WTC11 (cell line): ENCODE measurements at places on chromosomes 2 and 18. TPM values are rescaled to one million over a fixed set of nuclear protein-coding genes. Genes with fewer than 3 reads are reported as not detected.

DNA sequence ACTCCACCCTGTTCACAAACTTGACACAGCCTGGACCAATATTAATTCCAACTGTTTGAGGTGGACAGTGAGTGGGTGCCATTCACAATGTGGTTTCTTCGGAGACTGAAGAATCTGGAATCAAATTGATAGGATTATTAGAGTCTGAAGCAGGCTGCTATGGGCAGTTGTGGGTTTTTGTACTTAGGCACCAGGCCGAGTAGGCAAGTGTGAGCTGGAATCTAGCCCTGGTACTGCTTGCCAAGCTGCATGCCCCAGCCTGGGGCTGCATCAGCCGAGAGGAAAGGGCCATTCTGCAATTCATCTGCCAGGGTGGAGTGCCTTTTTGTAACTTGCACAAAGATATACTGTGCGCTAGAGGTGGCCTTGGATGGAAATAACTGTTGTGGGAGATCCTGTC lies 654.7 kb upstream of the FANCL start:
- no peaks in the 10 kb centered on the region for H3K4me1 ChIP-seq
- no peak for DNase-seq
- H3K36me3 ChIP-seq = no peaks in the 10 kb centered on the region

GRCh38 chr2:24915175-24915574 lies 4.9 kb downstream of the ADCY3 start:
- H3K4me1 ChIP-seq = peaks cover 24% of the 10 kb centered on the region
- H3K4me3 ChIP-seq = no peak overlapping the region
- DNase-seq = no peak
- H3K36me3 ChIP-seq = peaks cover 16% of the 10 kb centered on the region
- no peak overlapping the region for H3K27ac ChIP-seq

The AQP12B gene
- total RNA-seq = not detected in 3 replicates

- H3K27me3 ChIP-seq = no peaks in the 10 kb centered on the region; the same call in 1 of the 2 replicates
- H3K4me1 ChIP-seq = peaks cover 12% of the 10 kb centered on the region
- DNase-seq = no peak
- H3K36me3 ChIP-seq = no peaks in the 10 kb centered on the region
- H3K27ac ChIP-seq = no peak overlapping the region
- no peak overlapping the region for H3K4me3 ChIP-seq
Observed at GRCh38 chr2:172953970-172954852, 121.4 kb upstream of the MAP3K20 start.

DNA sequence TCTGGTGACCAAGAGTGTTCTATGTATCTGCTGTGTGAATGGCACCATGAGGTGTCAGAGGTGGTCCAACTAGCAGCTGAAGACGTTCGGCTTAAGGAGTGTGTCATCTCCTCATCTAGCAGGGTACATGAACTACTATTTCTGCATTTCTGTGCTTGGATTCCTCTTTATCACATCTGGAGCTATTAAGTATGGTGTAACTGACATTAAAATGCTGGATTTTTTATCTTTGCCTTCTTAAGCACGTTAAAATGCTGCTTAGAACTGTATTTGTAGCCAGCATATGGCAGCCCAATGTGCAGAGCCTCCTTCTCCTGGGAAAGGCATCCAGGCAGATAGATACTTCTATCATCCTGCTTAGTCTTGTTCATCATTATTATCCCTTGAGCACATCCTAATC lies 409.3 kb upstream of the MMADHC start:
- H3K27me3 ChIP-seq = no peaks in the 10 kb centered on the region
- H3K4me3 ChIP-seq = no peak overlapping the region
- H3K36me3 ChIP-seq = no peaks in the 10 kb centered on the region
- no peaks in the 10 kb centered on the region for H3K4me1 ChIP-seq
- no peak for DNase-seq
- H3K27ac ChIP-seq = no peak overlapping the region

- H3K36me3 ChIP-seq = no peaks in the 10 kb centered on the region
- peaks cover 2% of the 10 kb centered on the region; the same call in 1 of the 2 replicates for H3K27me3 ChIP-seq
- DNase-seq = no peak
- H3K4me1 ChIP-seq = peaks cover 25% of the 10 kb centered on the region
Observed at GRCh38 chr2:225471039-225471438, 71.5 kb downstream of the NYAP2 start.

The ESPNL gene
- 1.1 to 1.4 TPM (median 1.1 TPM) in 3 replicates for total RNA-seq

The ZEB2 gene
- total RNA-seq = 0.42 to 0.85 TPM (median 0.46 TPM) in 3 replicates

The DYNAP gene
- total RNA-seq = 0.46 to 0.94 TPM (median 0.50 TPM) in 3 replicates

- H3K27ac ChIP-seq = no peak overlapping the region
- H3K27me3 ChIP-seq = no peaks in the 10 kb centered on the region; the same call in 1 of the 2 replicates
- H3K36me3 ChIP-seq = no peaks in the 10 kb centered on the region
- peaks cover 12% of the 10 kb centered on the region for H3K4me1 ChIP-seq
Observed at GRCh38 chr2:203578759-203579643, 43.9 kb upstream of the RAPH1 start.
